ENCODE measurements at places on chromosomes 3 and 15.

DNA sequence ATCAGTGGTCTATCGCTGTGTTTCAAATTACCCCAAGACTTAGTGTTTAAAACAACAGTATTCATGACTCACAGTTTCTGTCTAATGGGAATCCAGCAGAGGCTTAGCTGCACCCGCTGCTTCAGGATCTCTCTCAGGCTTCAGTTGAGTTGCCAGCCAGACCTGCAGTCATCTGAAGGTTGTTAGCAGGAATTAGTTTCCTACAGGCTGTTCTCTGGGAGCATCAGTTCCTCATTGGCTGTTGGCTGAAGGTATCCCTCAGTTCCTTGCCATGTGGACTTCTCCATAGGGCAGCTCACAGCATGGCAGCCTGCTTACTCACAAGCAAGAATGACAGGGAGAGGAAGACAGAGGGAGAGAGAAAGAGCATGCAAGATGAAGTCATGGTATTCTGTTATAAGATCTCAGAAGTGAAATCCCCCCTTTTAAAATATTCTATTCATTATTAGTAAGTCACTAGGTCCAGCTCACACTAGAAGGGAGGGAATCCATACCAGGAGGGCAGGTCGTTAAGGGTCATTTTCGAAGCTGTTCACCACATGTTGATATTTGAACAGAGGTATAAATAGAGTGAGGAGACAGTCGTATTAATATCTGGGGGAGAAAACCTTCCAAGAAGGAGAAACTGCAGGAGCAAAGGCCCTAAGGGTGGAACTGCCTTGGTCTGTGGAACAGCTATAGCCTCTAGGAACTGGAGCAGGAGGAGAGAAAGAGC lies 473.9 kb upstream of the PPP2R3A start:
- DNase-seq: peak; percentile 18

GRCh38 chr3:150797155-150797554 lies 34.2 kb upstream of the SIAH2 start:
- no peak for DNase-seq

- no peak for DNase-seq
Measured at GRCh38 chr3:149010504-149010951, 19.2 kb downstream of the GYG1 start.

- DNase-seq: no peak
Measured at GRCh38 chr3:45872569-45872968, 13.8 kb upstream of the CCR9 start.

GRCh38 chr15:35757361-35757760 lies 211.4 kb upstream of the DPH6 start:
- DNase-seq: peak; percentile 29

GRCh38 chr15:80989081-80989517 lies 520 bp downstream of the MESD start:
- peak; percentile 53 for DNase-seq
